ENCODE measurements at places on chromosomes 1 and 21. TPM values are rescaled to one million over a fixed set of nuclear protein-coding genes. Genes with fewer than 3 reads are reported as not detected.

- H3K27me3 ChIP-seq, result no peaks in the 10 kb centered on the region
- H3K4me1 ChIP-seq, result no peaks in the 10 kb centered on the region
- no peak for DNase-seq
- H3K27ac ChIP-seq, result no peak overlapping the region
- H3K36me3 ChIP-seq, result no peaks in the 10 kb centered on the region
Observed at GRCh38 chr1:222168621-222169020, 379.3 kb downstream of the HHIPL2 start.

- H3K4me1 ChIP-seq, result no peaks in the 10 kb centered on the region
- no peak for DNase-seq
- no peaks in the 10 kb centered on the region for H3K27me3 ChIP-seq
- no peaks in the 10 kb centered on the region for H3K36me3 ChIP-seq
- no peak overlapping the region for H3K4me3 ChIP-seq
Observed at GRCh38 chr1:225159793-225160192, 230.3 kb downstream of the DNAH14 start.

DNA sequence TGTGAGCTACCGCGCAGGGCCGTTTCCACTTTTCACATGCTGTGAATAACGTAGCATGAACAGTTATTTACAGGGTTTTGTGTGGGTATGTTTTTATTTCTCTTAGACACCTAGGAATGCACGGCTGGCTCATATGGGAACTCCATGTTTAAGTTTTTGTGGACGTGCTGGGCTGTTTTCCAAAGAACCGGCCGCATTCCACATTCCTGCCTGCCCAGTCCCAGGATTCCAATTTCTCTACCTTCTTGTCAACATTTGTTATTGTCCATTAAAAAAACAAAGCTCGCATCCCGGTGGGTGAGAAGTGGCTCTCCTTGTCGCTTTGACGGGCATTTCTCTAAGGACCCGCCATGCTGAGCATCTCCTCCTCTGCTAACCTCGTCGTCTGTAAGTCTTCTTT is 47.1 kb upstream of the LRRC3 start:
- no peak overlapping the region for H3K4me3 ChIP-seq
- no peak for DNase-seq
- no peaks in the 10 kb centered on the region for H3K27me3 ChIP-seq
- H3K36me3 ChIP-seq, result no peaks in the 10 kb centered on the region

GRCh38 chr1:170445096-170445495 is 86.9 kb upstream of the GORAB start:
- no peaks in the 10 kb centered on the region for H3K27me3 ChIP-seq
- no peak for DNase-seq
- no peaks in the 10 kb centered on the region for H3K36me3 ChIP-seq
- no peak overlapping the region for H3K4me3 ChIP-seq

DNA sequence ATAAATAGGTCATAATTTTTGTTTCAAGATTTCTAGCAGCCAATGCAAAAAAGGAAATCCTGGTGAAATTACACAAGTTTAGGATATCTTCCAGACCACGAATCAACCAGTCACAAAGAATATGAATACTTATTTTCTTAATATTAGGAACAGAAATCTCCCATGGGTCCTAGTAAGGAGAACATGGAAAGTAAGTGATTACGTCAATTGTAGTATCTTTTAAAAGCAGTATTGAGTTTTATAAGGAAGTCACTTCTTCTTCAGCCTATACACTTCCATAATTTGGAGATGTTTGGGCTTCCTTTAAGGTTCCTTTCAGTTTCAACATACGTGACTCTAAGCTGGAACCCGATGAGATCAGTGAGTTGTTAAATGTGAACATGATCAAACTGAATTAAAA is 534.5 kb downstream of the USP25 start:
- H3K27me3 ChIP-seq, result no peaks in the 10 kb centered on the region
- H3K4me3 ChIP-seq, result no peak overlapping the region
- H3K4me1 ChIP-seq, result no peaks in the 10 kb centered on the region
- H3K27ac ChIP-seq, result no peak overlapping the region
- H3K36me3 ChIP-seq, result no peaks in the 10 kb centered on the region
- no peak for DNase-seq

- peak overlapping the region; percentile 97 for H3K4me3 ChIP-seq
- H3K27me3 ChIP-seq, result no peaks in the 10 kb centered on the region
- DNase-seq, result peak; percentile 91
- H3K4me1 ChIP-seq, result peaks cover 16% of the 10 kb centered on the region
- peaks cover 2% of the 10 kb centered on the region for H3K36me3 ChIP-seq
Observed at GRCh38 chr1:110672001-110672752, 2.6 kb downstream of the KCNA3 start.

DNA sequence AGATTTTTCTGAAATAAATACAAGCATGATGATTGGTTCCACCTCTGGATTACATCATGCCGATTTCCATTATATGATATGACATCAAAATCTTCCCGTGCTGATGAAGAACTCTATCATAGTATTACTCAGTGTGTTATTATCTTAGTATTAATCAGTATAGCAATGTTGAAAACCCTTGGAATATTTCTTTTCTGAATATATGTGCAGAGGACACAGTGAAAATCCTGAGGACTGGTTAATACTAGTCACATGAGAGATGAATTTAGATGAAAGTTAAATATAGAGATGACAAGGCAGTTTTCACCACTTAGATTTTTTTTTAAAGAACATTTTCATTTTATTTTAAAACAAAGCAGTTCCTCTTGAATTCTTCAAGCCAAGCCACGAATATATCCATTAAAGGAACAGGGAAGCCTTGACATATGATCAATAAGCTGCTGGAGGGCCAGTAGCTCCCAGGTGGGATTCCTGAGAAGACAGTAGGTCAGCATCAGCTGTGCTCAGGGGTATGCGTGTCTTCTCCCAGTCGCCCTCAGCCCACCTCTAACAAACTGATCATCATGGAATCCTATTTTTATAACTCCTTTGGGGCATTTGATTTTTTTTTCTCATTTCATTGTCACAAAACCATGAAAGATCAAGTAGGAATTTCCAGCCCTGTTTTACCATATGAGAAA is 56.2 kb upstream of the UBE2U start:
- no peaks in the 10 kb centered on the region for H3K4me1 ChIP-seq
- DNase-seq, result no peak
- no peaks in the 10 kb centered on the region for H3K27me3 ChIP-seq

GCSAML gene
- total RNA-seq, result 6.7 TPM

GRCh38 chr1:207455183-207455754 is 1.1 kb downstream of the CR2 start:
- peaks cover 45% of the 10 kb centered on the region for H3K4me1 ChIP-seq
- no peak for DNase-seq
- H3K4me3 ChIP-seq, result no peak overlapping the region
- H3K36me3 ChIP-seq, result no peaks in the 10 kb centered on the region

RRP1 gene
- total RNA-seq, result 28.8 TPM

CYP4A11 gene
- not detected for total RNA-seq

PPM1J gene
- not detected for total RNA-seq

SPRR4 gene
- not detected for total RNA-seq

- DNase-seq, result no peak
- no peak overlapping the region for H3K27ac ChIP-seq
- no peaks in the 10 kb centered on the region for H3K27me3 ChIP-seq
- H3K36me3 ChIP-seq, result no peaks in the 10 kb centered on the region
Observed at GRCh38 chr1:55943012-55943411, 636.4 kb downstream of the PLPP3 start.

TNFRSF1B gene
- 278 TPM for total RNA-seq

DNA sequence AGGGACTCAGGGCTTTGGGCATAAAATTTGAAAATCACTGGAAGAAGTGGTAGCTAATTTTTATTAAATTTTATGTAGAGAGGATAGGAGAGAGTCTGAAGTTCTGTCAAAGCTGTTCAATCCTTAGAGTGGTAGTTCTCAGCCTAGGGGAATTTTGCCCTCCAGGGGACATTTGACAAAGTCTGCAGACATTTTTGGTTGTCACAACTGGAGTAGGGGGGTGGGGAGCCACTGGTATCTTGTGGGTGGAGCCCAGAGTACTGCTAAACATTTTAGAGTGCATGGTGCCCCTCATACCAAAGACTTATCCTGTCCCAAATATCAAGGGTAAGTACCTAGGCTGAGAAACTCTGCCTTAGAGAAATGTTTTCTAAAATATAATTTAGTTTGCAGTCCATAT is 30.2 kb downstream of the RASAL2 start:
- no peaks in the 10 kb centered on the region for H3K4me1 ChIP-seq
- H3K27ac ChIP-seq, result no peak overlapping the region
- no peaks in the 10 kb centered on the region for H3K36me3 ChIP-seq
- DNase-seq, result no peak
- no peak overlapping the region for H3K4me3 ChIP-seq
- H3K27me3 ChIP-seq, result no peaks in the 10 kb centered on the region

GRCh38 chr1:38834937-38835827 is 24.4 kb downstream of the RRAGC start:
- no peaks in the 10 kb centered on the region for H3K4me1 ChIP-seq
- no peaks in the 10 kb centered on the region for H3K36me3 ChIP-seq
- no peak overlapping the region for H3K27ac ChIP-seq
- peaks cover 9% of the 10 kb centered on the region for H3K27me3 ChIP-seq
- DNase-seq, result no peak
- H3K4me3 ChIP-seq, result no peak overlapping the region

DNA sequence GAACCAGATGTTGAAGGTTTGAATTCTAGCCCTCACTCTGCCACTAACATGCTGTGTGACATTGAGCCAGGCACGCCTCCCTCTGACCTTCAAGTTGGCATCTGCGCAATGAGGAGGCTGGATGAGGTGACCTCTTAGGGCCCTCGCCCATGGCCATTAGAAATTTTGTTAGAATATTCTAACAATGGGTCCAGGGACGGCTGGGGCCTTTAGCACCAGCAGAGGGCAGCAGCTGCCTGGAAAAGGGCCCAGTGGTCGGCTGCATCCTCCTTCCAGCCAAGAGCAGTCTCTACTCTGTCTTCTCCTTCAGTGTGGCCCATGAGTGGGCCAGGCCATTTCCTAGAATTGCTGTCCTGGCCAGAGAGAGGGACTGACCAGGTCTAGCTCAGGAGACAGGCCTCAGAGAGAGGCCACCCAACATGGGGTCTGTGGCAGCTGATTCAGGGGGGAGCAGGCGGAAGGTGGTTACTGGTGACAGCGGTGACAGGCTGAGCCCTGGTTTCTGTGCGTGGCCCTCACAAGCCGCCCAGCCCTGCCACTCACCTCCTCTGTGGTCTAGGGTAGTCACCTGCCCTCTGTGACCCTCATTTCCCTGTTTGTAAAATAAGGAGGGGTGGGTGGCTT is 101.3 kb upstream of the ACTL8 start:
- no peak overlapping the region for H3K27ac ChIP-seq
- no peaks in the 10 kb centered on the region for H3K36me3 ChIP-seq
- no peaks in the 10 kb centered on the region for H3K27me3 ChIP-seq
- no peak for DNase-seq
- H3K4me1 ChIP-seq, result no peaks in the 10 kb centered on the region

- no peak overlapping the region for H3K27ac ChIP-seq
- H3K4me1 ChIP-seq, result no peaks in the 10 kb centered on the region
- no peaks in the 10 kb centered on the region for H3K27me3 ChIP-seq
- no peak for DNase-seq
Observed at GRCh38 chr1:5504364-5504740, 487.9 kb downstream of the NPHP4 start.

IFNAR1 gene
- 24.7 TPM for total RNA-seq

GRCh38 chr1:167054531-167054930 is 35.6 kb downstream of the GPA33 start:
- H3K27ac ChIP-seq, result no peak overlapping the region
- H3K4me1 ChIP-seq, result no peaks in the 10 kb centered on the region
- no peak overlapping the region for H3K4me3 ChIP-seq
- DNase-seq, result no peak
- no peaks in the 10 kb centered on the region for H3K27me3 ChIP-seq

TMOD4 gene
- 5.4 TPM for total RNA-seq

DNA sequence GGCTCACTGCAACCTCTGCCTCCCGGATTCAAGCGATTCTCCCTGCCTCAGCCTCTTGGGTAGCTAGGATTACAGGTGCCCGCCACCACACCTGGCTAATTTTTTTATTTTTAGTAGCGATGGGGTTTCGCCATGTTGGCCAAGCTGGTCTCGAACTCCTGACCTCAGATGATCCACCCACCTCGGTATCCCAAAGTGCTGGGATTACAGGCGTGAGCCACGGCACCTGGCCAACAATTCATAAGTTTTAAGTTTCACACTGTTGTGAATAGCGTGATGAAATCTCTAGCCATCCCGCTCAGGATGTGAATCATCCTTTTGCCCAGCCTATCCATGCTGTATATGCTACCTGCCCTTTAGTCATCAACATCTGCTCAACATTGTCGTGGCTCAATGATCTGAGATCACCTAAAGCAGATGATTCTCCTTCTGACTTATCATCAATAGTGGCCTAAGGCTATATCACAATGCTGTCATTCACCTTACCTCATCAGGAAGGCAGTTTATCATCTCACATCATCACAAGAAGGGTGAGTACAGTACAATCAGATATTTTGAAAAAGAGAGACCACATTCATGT is 2.6 kb downstream of the PFDN2 start:
- no peak overlapping the region for H3K4me3 ChIP-seq
- H3K27me3 ChIP-seq, result no peaks in the 10 kb centered on the region
- no peak for DNase-seq
- peaks cover 37% of the 10 kb centered on the region for H3K4me1 ChIP-seq
- H3K36me3 ChIP-seq, result peaks cover 16% of the 10 kb centered on the region
- H3K27ac ChIP-seq, result no peak overlapping the region

DNA sequence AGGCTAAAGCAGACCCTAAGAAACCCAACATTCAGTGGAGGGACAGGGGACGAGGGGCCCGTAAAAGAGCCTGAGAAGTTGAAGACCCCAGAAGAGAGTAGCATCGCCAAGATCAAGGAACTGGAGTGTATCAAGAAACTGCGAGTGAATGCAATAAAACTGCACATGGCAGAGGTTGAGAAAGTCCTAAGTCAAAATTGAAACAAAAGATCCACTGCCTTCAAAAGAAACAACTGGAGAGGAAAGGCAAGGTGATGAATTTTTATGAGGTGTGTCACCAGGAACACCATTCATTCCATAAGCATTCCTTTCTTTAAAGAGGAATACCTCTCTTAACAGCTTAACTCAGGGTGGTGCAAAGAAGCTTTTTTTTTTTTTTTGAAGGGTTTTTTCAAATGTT is 38.3 kb upstream of the ADORA3 start:
- H3K27ac ChIP-seq, result no peak overlapping the region
- H3K4me3 ChIP-seq, result no peak overlapping the region
- no peaks in the 10 kb centered on the region for H3K4me1 ChIP-seq
- DNase-seq, result no peak
- H3K36me3 ChIP-seq, result no peaks in the 10 kb centered on the region

DNA sequence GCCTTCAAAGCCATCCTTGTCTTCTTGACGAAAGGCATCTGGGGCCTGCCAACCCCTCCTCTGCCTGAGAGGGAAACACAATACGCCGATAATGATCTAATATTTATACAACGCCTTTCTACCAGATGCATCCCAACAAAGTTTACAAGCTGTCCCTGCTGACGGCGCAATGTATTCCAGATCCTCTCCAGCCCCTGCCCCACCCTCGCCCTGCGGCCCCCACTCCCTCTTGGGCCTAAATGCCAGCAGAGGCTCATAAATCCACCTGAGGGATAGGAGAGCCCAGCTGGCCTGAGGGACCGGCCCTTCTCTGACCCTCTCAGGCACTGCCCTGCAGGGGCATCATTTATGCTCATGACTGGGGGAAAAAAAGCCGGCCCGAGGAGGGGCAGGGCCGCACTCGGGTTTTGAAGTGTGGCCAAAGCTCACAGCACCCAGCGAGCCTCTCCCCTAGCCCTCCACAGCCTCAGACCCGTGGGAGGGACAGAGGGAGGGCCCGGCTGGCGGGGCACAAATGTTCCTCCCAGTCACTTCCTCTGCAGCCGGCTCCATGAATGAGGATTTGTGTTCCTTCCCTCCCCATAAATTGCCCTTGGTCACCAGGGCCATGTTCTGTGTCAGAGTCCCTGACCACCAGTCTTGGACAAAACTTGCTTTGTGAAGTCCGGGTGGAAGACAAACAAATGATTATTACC is 140.3 kb downstream of the FOXD2 start:
- H3K27me3 ChIP-seq, result peaks cover 4% of the 10 kb centered on the region
- no peaks in the 10 kb centered on the region for H3K4me1 ChIP-seq
- H3K4me3 ChIP-seq, result no peak overlapping the region
- no peaks in the 10 kb centered on the region for H3K36me3 ChIP-seq
